LHCN-M2 (cell line): ENCODE measurements at places on chromosomes 16 and 17. TPM values are rescaled to one million over a fixed set of nuclear protein-coding genes. Genes with fewer than 3 reads are reported as not detected.

- DNase-seq, result no peak
Measured at GRCh38 chr16:89572485-89573205, 2.9 kb upstream of the CPNE7 start.

DNA sequence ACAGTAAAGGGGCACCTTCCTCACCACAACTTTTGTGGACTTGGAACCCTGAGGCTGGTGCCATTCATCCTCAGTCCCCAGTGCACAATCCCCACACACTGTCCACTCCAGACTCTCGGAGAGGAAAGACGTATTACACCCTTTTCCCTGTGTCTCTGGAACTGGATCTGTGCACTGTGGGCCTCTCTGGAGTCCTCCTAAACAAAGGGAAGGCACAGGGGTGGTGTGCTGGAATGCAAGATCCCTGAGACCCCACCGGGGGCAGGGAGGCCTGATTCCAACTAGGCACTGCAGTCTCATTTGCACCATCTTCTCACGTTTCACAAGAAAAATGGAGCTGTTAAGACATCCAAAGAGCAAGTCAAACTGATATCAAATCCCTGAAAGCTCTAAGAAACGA lies 89.8 kb downstream of the USP31 start:
- no peak for DNase-seq

The SNTB2 gene
- total RNA-seq, result 18.5 and 29.6 TPM in 2 replicates

DNA sequence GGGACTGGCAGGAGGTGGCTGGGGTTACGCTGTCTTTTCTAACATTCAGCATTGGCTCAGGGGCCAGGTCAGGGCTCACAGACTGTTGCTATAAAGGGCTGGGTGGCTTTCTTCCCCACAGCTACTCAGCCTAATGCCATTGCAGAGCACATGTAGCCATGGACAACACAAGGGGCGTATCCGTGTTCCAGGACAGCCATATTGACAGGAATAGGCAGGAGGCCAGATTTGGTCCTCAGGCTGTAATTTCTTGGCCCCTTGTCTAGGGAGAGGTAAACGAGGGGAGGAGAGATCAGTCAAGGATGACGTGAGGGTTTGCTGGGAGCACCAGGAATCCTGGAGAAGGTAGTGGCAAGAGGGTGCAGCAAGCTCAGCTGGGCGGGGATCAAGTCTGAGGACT lies 21.2 kb upstream of the MYO15B start:
- no peak for DNase-seq

GRCh38 chr17:58913971-58914769 lies 158.5 kb downstream of the PPM1E start:
- peak; percentile 7 for DNase-seq

DNA sequence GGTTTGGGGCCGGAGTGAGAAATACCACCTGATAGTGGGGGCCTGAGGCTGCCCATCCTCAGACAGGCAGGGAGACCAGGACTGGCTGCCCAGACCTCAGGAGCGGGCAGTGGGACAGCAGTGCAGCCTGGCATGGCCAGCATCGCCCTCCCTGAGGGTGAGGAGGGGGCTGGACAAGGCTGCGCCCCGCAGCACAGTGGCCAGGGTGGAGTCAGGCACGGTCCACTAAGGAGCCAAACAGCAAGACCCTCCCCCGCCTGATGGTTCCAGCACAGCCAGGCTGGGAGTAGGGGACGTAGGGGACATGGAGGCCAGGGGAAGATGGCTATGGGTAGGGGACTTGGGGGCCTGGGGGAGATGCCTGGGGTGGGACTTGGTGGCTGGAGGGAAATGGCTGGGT lies 3.3 kb downstream of the ZNF598 start:
- no peak for DNase-seq

DNA sequence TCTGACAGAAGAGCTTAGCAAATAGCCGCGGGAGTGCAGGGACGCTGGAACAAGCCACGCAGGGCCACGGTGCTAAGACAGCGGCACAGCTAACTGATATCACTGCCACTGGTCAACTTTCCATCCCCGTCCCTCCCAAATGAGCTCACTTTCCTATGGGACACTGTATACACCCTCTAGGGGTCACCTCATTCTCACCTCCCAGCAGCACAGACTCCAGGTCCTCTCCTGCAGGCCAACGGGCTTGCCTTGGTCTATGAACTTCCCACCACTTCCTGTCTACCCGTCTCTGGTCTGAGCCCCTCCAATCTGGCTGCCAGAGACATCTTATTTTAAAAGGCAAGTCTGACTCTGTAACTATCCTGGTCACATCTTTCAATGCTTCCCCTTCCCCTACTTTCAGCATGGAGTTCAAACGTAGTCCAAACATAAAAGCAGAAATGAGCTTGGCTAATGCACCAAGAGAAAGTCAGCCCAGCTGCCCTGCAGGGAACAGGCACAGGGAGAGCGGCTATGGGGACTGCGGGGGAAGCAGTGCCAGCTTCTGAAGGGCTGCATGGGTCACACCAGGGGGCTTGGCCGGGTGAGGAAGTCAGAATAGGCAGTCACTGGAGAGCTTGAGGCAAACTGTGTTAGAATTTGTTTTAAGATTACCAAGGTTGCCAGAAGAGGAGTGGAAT lies 26.3 kb upstream of the SLC38A8 start:
- no peak for DNase-seq

- no peak for DNase-seq
Measured at GRCh38 chr16:26078716-26079355, 387.1 kb downstream of the HS3ST4 start.

DNA sequence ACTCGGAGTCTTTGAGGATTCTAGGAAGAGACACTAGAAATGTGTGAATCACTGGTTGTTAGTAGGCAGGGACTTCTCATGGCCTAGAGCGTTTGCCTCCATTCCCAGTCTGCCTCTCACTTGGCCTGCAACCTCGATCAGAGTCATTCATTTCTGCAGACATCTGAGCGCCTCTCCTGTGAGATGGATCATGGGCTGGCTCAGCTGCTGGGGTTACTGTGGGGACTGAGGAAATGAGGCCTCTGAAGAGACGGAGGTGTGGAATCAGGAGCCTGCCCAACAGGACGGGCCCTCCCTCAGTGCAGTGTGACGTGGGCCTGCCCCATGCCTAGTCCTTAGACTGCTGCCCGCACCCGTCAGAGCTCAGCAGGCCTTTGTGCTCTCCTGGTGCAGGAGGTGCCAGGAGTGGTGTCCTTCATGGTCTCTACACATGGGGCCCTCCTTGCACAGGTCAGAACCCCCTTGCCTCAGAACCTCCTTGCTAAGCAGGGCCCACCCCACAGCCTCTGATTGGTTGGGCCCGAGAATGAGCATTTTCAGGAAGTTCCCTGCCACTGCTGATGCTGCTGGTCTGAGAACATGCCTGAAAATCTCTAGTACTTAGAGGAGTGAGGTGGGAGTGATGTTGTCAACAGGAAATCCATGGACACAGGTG lies 99.4 kb downstream of the NPIPB11 start:
- DNase-seq, result no peak

GRCh38 chr16:2883458-2883908 lies 468 bp downstream of the FLYWCH2 start:
- peak; percentile 19 for DNase-seq

The TRIM72 gene
- 52.4 and 56.5 TPM in 2 replicates for total RNA-seq

GRCh38 chr16:49129935-49130334 lies 151.7 kb downstream of the CBLN1 start:
- DNase-seq, result no peak

The ABCC3 gene
- total RNA-seq, result 4.9 and 7.6 TPM in 2 replicates

DNA sequence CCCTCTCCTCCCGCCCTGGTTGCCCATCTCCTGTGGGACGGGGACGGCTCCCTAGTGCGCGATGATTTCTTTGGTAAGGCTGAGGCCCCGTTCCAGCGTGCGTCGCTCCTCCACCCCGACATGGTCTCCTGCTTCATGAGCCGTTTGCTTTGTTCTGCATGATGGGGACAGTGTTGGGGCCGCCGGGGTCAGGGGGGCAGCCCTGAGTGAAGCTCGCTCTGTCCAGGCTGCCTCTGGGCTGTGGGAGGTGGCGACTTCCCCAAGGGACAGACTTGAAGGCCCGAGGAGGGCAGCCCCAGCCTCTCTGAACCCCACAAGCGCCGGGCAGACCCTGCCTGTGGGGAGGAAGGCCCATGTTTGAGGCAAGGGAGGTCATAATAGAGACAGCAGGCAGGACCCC lies 12.4 kb downstream of the NME3 start:
- DNase-seq, result no peak

DNA sequence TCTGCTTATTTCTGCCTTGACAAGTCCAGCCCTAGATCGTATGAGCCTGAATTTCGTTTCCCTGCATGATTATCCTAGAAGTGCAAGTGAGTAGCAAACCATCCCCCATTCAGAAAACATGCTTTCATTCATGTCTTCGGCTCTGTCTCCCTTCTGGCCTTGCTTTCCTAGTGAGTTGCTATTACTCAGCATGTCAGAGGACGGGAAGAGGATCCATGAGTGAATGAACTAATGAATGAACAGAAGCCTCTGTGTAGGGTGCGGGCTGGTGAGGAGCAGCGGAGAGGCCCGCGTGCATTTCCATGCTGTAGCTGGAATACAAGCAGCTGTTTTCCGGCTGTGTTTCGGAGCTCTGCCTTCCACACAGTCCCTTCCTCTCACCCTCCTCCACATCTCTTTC lies 155.7 kb upstream of the NOL11 start:
- no peak for DNase-seq

The CDR2L gene
- total RNA-seq, result 25.1 and 33.1 TPM in 2 replicates
